HCT116 (cell line): ENCODE measurements at places on chromosomes 5 and 9. TPM values are rescaled to one million over a fixed set of nuclear protein-coding genes. Genes with fewer than 3 reads are reported as not detected.

Gene BSPRY
- total RNA-seq = 22.7 TPM

Gene HTR4
- total RNA-seq = not detected

Gene CAMK2A
- total RNA-seq = not detected

Gene GABRB2
- total RNA-seq = not detected

Gene SPAG8
- 0.39 TPM for total RNA-seq

Gene PCDHB9
- total RNA-seq = 0.07 TPM

Gene ARID3C
- total RNA-seq = 0.42 TPM

Gene ST8SIA4
- not detected for total RNA-seq

GRCh38 chr5:10665799-10666198 lies 95.2 kb downstream of the DAP start:
- DNase-seq = no peak

DNA sequence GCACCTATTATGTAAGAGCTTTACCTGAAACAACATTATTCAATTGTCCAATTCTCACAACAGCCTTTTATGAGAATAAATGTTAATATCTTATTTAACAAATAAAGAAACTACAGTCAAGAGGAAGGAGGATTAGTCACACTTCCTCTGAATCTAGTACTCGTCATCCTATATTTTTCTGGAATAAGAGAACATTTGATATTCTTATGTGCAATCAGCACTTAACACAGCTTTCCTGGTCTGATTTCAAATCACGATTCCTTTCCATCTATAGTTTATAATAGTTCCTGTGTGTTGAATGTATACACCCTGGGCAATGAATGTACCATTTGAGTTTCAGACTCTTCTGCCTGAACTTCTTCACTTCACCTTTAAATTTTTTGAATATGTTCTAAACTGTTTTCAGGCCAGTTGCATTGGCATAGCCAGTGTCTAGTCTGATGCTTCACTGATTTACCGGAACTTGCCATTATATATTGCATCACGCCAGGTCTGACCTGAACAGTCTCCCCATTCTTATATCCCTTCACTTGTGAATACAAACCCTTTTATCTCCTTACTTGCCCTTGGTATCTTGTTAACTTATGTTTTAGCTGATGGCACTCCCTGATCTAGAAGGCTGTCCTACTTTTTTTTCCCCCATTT lies 698.3 kb downstream of the MAT2B start:
- DNase-seq = no peak

DNA sequence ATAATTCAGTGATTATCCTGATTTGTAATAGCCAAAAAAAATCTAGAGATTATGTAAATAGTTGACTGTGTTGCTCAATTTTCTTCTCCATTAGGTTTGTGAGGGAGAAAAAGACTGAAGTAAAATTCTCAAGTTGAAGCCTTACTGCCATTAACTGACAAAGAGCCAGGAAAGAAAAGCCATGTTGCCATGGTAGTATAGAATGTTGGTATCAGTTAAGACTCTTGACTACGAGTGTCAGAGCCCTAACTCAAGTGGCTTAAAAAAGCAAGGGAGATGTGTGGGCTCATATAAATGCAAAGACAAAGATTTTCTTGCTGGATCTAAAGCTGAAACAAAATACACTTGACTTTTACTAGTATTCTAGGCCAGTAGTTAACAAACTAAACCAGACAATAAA lies 571.7 kb downstream of the KCTD16 start:
- DNase-seq = no peak

- DNase-seq = no peak
Measured at GRCh38 chr5:73198833-73199592, 26.0 kb downstream of the TMEM174 start.

DNA sequence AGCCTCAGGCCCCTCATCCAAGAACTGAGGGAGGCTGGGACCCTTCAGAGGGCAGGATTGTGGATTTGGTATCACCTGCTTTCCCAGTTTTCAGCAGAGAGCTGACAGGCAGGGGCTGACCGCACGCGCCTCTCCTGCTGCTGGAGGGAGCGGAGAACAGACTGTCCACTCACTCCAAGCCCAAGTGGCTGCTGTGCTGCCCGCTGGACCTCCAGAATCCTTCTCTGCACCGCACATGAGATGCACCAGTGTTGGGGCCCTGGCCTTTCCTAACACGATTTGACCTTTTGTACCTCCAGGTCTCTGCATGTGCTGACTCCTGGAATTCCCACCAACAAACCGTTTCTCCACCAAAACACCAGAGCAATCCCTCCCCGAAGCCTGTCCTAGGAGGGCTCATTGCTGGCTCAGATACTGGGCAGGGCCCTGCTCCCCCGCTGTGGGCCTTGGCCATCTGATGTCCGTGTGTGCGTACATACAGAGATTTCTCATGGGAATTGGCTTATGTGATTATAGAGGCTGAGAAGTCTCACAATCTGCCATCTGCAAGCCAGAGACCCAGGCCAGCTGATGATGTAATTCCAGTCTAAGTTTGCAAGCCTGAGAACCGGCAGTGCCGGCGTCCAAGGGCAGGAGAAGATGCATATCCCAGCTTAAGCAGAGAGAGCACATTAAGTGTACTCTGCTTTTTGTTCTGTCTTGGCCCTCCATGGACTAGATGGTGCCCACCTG lies 141.7 kb downstream of the GADD45G start:
- DNase-seq = no peak

GRCh38 chr5:97531549-97531948 lies 348.5 kb upstream of the RIOK2 start:
- no peak for DNase-seq
